ENCODE measurements at places on chromosomes 4 and X.
A peak's percentile ranks its signal among the peaks of the same experiment; 100 is the strongest.

DNA sequence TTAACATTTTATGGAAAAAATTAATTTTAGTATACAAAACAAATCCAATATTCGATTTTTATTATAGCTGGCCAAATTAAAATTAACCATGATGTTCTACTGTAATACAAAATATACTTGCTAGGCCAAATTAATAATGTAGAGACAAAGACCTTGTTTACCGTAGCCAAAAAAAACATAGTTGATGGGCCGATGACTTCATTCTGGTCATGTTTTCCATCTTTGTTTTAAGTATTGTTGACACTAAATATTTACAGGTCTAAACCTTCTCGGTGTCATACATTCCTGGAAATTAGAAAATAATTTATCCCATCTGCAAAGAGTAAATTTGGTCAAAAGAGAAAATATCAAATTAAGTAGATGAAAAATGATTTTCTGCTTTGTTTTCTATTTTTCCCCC is 698.5 kb downstream of the GRID2 start:
- no peak for DNase-seq

DNA sequence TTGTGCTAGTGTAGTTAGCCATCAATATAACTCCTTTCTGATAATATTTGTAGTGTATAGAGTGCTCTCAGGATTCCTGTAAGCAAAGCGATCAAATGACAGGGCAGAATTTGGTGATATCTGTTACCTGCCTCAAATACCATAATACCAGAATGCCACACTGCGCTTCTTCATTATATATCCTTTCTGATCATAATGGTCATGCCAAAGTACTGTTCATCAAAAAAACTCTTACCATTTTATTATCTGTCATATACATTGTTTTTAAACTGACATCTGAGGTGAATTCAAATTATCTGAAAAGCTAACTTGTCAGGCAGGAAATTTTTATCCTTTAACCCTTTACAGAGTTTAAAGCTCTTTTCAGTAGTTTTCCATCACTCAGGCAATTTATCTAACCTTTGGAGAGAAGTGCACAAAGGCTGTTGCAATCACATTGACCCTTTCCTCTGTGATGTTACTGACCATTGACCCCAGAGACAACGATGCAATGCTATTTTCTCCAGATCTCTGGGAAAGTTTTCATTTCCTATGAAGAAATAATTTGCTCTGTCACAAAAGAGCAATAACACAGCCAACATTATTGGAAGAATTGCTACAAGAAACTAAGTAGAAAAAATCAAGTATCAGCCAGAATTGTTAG is 37.4 kb downstream of the UGT2B4 start:
- DNase-seq: no peak

DNA sequence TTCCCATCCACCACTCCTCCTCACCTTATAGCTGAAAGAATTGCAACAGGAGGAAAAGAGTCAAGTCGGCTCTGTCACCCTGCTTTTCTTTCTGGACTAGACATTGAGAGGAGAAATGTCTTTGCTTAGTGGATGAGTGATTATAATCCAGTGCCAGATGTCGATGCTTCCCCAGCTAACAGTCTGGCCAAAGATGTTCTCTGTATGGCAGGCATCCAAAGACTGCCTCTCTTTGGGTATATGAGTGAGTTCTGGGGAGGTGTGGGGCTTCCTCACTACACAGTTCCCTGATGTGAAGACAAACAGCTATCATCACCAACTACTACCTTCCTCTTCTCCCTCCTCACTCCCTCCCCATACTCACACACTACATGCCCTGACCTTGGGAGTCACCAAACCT is 90.9 kb downstream of the COMMD8 start:
- DNase-seq: no peak

DNA sequence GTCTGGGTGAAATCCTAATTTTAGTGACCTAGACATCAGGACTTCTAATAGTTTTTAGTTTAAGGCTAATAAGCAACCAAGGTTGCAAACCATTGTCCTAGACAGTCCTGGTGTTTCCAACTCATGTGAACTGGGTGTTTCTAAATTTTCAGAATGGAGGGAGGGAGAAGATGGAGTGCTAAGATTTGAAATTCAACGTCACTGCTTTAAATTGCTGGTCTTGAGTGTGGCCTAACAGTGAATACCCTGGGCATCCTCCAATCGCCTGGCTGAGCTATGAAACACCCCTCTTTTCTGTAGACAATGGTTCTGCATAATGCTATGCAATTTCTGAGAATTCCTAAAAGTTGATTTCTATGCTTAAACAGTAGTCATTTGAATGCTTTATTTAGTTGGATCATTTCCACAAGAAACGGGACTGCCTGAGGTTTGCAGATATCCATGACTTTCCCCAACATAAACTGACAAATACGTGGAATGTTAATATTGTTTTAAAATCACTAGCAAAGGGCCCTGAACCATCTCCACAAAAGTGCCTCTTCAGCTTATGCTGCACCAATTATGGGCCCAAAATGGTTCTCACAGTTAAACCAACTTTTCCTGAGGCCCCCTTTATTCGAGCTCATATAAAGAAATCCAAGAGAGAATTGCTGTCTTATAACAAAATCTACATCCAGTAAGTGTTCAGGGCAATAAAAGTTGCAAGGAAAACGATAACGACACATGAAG is 1.1 kb downstream of the FBXL5 start:
- no peak for DNase-seq

GRCh38 chr4:78168029-78168428 is 110.9 kb downstream of the FRAS1 start:
- no peak for DNase-seq

DNA sequence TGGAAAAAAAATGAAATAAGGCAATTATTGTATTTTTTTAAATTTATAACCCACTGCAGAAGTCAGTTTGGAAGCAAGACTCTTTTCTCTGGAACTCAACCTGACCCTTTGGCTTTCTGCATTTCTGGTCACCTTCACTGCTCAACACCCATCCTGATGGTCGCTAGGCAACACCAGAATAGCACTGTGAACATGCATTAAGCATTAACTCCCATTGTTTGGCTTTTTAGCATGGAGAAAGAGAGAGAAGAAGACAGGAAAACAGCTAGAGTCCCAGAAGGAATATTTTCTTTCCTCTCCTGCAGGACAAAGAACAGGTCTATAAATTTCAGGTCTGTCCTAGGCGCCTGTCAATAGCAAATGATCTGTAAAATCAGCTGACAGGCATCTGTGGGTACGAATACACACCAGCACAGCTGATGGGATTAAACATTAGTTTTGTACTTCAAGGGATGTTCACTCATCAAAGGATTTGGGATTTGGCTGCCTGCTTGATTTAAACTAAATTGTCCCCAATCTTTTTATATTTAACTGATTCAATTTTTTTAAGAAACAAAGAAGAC is 137.2 kb upstream of the ETNPPL start:
- no peak for DNase-seq

DNA sequence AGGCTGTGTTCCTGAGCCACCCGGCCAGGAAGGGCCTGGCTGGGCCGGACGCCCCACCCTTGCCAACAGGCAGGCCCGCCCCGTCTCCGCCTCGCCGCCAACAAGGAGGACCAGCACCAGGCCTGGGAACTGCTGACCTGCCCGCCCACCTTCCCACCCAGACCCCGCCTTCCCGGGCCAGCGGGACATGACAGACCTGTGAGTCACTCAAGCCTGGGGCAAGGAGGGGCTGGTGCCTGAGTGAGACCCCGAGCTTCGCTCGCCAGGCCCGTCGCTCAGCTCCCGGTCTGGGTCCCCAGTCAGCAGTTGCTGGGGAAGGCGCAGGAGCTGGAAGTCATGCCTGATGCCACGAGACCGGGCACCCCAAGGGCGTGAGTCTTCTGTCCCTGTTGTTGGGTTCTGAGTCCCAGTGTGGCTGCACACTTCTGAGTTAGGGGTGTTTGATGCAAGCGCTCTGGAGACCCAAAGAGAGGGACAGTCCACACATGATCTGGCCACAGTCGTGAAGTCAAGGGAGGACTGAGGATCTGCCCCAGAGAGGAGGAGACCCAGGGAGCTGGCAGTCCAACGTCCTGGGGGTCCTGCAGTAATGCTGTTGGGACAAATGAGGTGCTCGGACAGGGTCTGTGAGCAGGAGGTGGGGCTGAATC is at the start of gene DNASE1L1:
TSS of gene DNASE1L1 (minus strand) at position 33 of the 650 bp plus-strand sequence. CDS start 3,686 bp downstream, outside the sequence.
- DNase-seq: peak; percentile 27

DNA sequence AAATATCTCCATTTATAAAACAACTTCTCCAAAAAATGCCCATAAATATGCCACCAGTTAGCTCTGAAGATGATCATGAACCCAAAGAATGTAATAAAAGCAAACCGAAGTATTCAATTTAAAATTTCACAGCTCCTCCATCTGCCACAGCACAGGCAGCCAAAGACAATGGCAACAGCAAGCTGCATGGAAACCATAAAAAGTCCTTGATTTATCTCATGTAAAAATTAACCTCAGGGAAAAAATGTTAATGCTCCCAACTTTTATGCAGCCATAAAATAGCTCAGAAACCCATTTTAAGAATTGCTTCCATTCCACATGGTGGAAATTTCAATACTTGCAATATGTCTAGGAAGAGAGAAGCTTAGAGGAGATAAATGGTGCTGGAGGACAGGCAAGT is 132.3 kb upstream of the ARHGEF9 start:
- DNase-seq: no peak

- DNase-seq: no peak
Measured at GRCh38 chr4:121786221-121786620, 14.9 kb upstream of the EXOSC9 start.

- no peak for DNase-seq
Measured at GRCh38 chr4:68569466-68570121, 6.5 kb downstream of the UGT2B17 start.

DNA sequence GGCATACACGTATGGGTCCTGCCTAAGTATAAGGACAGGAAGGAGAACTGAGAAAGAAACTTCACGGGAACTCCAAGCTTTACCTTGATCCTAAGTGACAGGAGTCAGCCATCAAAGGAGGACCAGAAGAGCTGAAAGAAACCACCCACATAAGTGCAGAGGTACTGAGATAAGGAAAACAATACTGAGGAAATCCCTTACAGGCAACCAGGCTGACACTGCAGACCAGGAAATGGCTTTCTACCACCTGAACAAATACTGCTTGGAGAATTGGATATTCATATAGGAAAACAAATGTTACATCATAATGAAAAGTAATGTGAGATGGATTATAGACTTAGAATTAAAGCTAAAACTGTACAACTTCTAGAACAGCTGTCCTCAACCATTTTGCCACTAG is 127.0 kb downstream of the IL15 start:
- no peak for DNase-seq

- DNase-seq: no peak
Measured at GRCh38 chr4:183153190-183153916, 54.3 kb downstream of the WWC2 start.

DNA sequence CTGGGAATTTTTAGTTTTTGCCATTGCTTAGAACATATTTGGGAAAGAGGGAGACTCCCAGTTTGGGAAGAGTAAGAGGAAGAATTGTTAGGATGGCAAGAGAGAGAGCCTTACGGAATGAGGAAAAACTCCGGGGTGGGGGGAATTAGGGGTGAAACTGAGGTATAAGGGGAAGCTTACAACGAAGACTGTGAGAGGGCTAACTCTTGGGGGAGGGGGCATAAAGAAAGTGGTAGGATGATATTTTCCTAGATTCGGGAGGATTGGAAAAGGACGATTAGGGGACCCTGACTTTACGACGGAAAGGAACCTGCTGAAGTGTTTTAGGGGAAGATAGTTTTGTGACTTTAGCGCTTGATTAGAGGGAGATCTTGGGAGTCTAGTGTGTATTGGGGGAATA is 86.2 kb upstream of the HPRT1 start:
- DNase-seq: no peak

- DNase-seq: no peak
Measured at GRCh38 chr4:123995936-123996335, 599.3 kb downstream of the SPRY1 start.

DNA sequence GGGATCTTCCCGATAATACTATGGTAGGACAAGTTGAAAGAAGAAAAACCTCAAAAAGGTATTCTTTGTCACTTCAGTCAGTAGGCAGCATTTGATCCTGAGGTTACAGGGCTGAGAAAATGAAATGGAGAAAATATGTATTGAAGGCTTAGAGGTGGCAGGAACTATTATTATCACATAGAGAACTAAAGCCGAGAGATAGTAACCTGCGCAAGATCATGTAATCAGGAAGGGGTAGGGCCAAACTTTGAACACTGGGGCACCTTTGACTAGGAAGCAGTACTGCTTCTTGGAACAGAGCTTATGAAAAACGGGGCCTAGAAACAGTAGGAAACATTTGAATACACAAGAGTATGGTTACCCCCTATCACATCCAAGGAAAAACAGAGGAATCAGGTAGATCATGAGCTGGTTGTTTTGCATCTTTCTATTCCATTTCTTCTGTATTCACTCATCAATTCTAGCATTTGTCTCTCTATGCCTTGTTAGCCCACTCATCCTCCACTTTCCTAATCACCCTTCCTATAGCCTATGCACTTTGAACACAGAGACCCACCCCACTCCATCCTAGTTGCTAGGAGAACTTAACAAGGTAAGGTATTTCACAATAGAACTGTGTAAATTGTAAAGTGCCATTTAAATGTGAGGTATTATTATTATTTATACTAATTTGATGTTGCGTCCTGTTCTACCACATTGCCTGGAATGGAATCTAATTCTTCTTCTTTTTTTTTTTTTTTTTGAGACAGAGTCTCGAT is 34.6 kb upstream of the SLC9A7 start:
- no peak for DNase-seq

GRCh38 chr4:127126718-127127117 is 506.0 kb upstream of the INTU start:
- DNase-seq: no peak

GRCh38 chr4:89949782-89950387 is 55.2 kb downstream of the MMRN1 start:
- DNase-seq: no peak

- no peak for DNase-seq
Measured at GRCh38 chr4:184893801-184894571, 68.2 kb upstream of the ACSL1 start.

GRCh38 chrX:105694839-105695238 is 127.5 kb upstream of the NRK start:
- DNase-seq: no peak

GRCh38 chr4:147741190-147741788 is 9.4 kb downstream of the ARHGAP10 start:
- no peak for DNase-seq

Data from activated T-cell treated with anti-CD3 and anti-CD28 coated beads, Interleukin-2, amount 50 U/mL, for 1 hour (primary cell).